Effector CD8-positive, alpha-beta T cell (primary cell): ENCODE measurements at places on chromosomes 16 and 17.

- no peak for DNase-seq
These were observed 8.5 kb downstream of the KCTD5 start for GRCh38 chr16:2690852-2691251.

DNA sequence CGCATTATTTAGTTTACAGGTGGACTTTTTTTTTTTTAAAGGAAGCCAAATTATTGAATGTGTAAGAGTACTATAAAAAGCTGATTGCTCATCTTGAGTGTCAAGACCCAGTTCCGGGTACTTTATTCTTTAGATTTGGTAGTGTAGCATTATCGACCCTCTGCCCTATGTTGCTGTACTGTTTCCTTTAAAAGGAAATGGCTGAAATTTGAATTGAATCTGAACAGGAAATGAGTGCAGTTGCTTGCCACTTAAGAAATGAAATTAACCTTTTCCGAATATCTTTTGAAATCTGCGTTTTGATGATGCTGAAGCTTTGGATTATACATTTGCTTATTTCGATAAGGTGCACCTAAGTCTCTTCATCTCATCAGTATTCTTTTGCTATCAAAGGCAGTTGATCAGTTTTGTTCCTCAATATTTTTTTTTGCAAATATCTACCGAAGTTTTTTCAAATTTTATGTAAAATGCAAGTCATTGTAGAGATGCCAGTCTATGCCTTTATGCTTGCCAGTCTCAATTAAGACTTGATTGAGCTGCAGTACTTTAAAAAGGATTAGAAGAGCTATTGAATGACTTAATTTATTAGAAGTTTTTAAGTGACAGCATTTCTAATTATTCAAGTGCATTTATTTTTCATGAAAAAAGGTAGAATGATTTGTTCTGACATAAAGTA is 1.8 kb downstream of the GGNBP2 start:
- DNase-seq, result no peak

DNA sequence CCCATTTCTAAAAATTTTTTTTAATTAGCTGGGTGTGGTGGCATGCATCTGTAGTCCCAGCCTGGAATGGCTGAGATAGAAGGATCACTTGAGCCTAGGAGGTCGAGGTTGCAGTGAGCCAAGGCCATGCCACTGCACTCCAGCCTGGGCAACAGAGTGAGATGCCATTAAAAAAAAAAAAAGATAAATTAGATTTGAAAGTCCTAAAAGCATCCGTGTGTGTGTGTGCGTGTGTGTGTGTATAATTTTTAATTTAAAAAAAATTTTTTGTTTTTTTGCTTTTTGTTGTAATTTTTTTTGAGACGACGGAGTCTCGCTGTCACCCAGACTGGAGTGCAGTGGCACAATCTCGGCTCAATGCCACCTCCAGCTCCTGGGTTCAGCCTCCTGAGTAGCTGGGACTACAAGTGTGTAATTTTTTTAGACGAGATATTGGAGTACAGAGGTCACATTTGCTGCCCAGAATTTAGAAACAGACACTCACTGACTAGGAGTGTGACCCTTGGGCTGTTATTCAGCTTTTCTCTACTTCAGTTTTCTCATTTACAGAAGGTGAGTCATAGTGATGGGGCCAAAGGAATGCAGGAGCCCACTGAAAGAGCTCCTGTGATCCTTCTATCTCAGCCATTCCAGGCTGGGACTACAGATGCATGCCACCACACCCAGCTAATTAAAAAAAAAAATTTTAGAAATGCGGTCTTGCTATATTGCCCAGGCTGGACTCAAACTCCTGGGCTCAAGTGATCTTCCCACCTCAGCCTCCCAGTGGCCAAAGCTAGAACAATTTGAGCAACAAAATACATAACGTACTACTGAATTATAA is 25.5 kb upstream of the TBX4 start:
- no peak for DNase-seq

DNA sequence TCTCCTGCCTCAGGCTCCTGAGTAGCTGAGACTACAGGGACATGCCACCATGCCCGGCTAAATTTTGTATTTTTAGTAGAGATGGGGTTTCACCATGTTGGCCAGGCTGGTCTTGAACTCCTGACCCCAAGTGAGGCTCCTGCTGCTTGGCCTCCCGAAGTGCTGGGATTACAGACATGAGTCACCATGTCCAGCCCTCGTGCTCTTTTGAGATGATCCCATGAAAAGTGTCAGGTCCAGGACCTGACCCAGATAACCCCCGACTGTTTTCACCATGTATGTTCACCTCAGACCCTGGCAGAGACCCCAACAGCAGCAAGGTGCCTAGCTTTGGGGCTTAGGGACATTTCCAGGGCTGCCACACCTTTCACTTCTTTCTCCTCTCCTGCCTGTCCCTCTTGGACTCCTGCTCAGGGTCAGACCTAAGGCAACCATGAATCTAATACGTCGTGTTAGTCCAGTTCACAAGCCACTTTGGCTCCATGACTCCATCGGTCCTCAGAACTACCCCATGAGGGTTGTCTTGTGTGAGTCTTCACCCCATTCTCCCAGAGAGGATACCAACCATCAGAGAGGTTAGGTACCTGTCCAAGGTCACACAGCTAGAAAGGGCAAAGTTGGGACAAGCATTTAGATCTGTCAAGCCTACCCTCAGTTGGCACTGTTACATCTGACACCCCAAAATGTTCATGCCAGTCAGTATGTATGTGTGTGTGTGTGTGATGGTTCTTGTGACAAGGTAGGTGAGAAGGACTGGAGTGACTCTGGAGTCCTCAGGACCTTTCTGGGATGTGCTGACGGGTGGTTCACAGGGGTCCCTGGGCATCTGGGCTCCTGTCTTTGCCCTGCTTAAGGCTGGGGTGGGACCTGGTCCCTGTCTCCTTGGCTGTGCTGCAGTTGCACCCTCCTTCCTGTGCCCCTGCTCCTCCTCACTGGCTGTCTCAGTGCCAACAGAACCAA is 23.1 kb upstream of the MAP3K14 start:
- no peak for DNase-seq

GRCh38 chr16:50037662-50038220 is 12.7 kb downstream of the CNEP1R1 start:
- no peak for DNase-seq

GRCh38 chr16:85132456-85133289 is 20.4 kb upstream of the CIBAR2 start:
- no peak for DNase-seq

- no peak for DNase-seq
These were observed 9.2 kb downstream of the SCGB1C2 start for GRCh38 chr17:146546-146945.

GRCh38 chr17:381516-381915 is 28.9 kb upstream of the RPH3AL start:
- DNase-seq, result no peak

DNA sequence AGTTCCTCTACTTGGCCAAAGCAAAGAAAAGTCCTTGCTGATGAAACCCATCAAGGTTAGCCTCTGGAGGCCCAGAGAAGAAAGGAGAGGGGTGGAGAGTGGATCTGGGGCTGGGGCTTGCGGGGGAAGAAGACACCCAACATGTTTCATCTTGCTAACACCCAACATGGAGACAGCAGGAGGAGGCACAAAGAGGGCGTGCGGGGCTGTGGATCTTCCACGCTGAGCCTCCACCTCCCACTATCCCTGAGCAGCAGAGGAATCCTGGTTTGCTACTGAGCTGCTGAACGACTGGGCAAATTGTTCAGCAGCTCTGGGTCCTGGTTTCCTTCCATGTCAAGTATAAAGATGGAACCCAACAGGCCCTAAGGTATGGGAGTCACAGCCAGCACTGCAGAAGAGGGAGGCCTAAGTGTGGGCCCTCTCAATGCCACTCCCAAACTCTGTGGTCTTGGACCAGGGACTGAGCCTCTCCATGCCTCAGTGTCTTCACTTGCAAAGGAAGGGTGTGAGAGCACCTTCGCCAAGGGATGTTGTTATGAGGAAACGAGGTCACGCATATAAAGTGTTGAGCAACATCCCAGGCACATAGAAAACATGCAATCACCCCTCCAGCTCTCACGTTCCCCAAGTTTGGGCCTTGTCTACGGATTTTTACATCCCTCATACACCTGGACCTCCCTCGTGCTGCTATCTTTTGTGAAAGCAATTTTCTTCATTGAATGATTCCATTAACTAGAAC is 122.5 kb downstream of the XYLT1 start:
- DNase-seq, result no peak

DNA sequence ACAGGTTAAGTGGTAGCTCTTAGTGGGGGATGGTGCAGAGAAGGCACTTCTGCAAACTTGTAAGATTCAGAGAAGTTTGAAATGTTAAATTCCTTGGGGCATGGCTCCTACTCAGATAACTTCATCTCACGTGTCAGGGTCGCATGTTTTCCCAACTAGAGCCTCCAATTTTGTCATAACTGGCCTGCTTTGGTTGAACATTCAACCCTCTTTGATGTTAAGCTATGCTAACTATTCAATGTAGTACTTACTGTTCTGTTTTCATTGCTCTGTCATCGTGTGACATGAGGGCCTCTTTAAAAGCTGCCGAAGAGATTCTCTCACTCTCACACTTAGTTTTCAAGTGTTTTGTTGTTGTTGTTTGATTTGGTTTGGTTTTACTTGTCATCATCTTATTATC is 280.8 kb downstream of the CDH11 start:
- DNase-seq, result no peak

DNA sequence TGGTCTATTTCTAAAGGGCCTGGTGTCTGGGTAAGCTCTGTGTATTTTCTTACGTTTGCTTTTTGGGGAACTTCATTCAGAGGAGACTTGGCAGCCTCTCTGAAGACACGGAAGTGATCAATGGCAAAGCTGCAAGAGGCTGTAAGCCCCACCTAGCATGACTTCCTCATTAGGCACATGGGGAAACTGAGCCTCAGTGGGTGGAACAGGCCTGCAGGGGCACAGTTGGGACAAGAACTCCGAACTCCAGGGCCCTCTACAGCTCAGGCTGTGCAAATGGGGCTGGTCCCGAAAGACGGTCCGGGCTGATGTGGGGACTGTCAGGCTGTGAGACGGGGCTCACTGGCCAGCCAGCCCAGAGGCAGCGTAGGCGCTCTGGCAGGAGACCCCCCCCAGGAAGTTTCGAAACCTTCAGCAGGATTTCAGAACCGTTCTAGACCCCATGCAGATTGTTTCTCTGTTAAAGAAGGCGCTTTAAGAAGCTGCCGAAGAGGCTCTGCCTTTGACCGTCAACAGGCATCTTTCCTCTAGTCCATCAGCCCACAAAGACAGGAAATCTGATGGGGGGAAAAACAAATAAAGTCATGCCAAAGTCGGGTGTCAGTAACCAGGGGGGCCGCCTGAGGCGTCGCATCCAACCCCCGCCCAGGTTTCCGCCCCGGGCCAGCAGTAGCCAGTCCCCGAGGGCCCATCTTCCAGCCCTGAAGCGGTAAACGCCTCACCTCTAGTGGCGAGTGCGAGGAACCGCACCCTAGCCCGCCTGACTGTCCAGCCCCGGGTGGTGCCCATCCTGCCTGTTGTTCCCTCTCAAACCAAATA is 79.8 kb upstream of the TBC1D3K start:
- DNase-seq, result peak; percentile 6

DNA sequence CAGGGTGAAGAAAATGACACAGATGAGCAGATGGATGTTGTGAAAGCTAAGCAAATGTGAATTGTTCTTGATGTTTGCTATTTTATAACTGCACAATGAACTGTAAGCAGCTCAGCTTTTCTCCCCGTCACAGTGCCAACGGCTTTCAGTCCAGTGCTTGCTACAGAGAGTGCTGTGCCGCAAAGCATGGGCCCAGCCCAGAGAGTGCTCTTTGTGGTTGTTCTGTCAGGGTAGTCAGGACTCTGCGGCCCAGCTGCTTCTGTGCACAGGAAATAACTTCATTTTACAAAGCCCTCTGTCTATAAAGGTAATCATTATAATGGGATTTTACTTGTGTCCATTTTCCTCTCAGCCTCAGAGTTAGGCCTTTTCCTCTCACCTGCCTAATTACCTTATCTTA is 39.1 kb downstream of the CDRT15 start:
- no peak for DNase-seq

GRCh38 chr16:58116529-58116928 is 12.7 kb downstream of the CFAP20 start:
- DNase-seq, result no peak

DNA sequence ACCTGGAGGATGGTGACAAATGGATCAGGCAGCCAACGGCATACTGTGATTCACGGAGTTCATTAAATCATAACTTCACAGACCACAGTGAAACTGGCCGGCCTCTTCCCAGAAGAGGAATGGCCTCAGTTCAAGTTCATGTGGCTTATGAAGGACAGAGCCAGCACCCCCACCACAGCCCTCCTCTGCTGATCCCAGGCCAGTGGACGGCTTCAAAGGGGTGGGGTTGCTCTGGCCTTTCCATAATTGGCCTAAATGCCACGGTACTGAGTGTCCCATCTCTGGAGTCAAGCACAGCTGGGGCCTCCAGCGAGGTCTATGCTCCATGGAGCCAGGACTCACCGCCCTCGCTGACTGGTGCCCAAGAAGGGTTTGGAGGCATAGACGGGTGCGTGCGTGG is 21.4 kb downstream of the GALNS start:
- no peak for DNase-seq

DNA sequence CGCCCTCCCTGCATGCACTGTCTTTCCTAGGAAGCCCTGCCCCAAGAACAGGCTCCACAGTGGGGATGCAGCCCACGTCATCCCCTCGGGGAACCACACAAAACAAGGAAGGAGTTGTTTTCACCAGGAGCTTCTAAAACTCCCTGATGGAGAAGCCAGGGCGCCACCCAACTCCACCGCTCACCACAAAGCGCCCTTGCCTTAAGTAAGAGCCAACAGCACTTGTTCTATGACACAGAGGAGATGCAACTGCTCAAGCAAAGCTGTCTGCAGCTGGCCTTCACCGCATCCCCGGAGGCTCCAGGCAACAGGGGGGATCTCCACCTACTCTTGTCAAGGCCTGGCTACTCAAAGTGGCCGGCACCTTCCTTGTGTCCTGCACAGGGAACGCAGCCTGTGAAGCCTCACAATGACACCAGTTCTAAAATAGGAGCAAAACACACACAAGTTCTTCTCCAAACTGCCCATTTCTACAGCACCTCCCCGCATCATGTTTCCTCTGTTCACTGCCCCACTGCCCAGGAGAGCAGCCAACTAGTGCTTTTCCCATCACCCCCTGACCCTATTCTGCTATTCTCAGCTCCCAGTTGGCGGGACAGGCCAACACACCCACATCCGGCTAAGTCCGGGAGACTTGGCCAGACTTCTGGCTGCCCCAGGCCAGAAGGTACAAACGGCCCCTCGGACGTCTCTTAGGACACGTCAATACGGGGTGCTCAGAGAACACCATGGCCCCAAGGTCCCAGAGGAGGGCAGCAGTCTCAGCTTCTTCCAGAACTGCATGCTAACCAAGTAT is 24.2 kb downstream of the MPG start:
- DNase-seq, result no peak

GRCh38 chr16:66326991-66327513 is 39.4 kb upstream of the CDH5 start:
- DNase-seq, result no peak

- DNase-seq, result no peak
These were observed 1.5 kb downstream of the DLX4 start for GRCh38 chr17:49970498-49970897.
